MG63 (cell line): ENCODE measurements at places on chromosomes 2 and 18.
A peak's percentile ranks its signal among the peaks of the same experiment; 100 is the strongest.

DNA sequence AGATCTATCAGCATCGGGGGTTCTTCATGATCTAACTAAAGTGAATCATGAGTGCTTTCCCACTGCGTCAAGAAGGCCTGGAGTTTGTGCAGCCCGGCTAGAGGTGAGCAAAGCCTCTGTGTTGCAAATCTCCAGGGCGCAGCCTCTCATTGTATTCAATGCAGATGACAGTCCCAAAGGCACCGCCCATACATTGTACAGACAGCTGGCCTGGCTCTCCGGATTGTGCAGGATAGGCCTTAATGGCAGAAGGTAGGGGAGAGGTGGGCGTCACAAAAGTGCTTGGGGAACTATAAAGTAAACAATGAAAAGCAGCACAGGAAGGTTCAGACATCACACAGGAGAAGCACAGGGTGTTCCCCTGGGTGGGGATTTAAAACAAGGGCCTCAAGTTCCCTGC is 907 bp upstream of the GYPC start:
- no peak for DNase-seq

- peak; percentile 9 for DNase-seq
These were observed 44.1 kb downstream of the ZNF385B start for GRCh38 chr2:179817181-179817841.

DNA sequence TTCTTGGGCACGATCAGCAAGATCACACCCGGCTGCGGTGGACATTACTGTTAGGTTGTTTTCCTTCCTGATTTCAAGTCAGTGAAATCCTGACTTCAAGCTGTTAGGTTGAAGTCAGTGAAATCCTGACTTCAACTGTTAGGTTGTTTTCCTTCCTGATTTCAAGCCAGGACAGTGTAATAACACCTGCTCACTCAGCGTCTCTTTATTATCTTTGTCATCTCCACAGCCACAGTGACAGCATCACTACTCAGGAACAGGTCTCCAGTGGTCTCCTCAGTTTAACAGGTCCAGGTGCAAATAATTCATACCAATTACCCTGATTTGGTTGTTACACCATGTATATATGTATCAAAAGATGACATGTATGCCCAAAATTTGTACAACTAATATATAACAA is 208.1 kb upstream of the REG3G start:
- DNase-seq, result no peak

- DNase-seq, result no peak
These were observed 1417.6 kb upstream of the CDH2 start for GRCh38 chr18:29594493-29594892.

- no peak for DNase-seq
These were observed 167.1 kb upstream of the PKDCC start for GRCh38 chr2:41880561-41881243.

DNA sequence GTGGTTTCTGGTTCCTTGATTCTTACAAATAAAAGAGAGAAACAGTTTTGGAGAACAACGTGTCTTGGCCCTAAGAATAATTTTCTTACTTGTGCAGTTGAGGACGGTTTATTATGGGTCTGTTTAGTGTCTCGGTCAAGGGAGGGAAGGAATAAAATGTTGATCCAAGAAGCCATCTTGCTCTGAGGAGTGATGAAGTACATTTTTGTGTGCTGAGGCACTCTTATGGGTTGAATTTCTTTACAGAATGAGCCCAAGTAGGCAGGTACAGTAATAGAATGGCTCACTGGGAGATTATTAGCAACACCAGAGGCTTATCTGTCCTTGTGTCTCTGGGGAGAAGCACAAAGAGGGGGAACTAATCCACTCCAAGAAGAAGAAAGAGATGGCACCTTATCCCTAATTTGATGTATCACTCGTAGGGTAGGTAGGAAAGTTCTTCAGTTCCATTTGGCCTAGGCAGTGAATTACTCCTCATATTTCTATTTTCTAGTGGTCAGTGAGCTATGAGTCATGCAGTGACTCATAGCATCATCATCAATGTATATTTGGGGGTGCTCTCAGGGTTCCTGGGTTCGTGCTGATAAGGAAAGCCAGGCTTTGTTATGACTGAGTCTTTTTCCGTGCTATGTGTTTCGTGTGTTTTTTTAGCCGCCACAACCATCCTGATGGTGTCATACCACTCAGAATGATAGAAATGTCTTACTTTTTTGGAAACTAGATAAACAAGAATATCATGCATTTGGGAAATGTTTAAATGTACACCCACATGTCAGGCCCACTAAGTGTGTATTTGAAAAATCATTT is 250.1 kb upstream of the CTAGE1 start:
- DNase-seq, result peak; percentile 50
